ENCODE measurements at places on chromosomes 11 and 22.

DNA sequence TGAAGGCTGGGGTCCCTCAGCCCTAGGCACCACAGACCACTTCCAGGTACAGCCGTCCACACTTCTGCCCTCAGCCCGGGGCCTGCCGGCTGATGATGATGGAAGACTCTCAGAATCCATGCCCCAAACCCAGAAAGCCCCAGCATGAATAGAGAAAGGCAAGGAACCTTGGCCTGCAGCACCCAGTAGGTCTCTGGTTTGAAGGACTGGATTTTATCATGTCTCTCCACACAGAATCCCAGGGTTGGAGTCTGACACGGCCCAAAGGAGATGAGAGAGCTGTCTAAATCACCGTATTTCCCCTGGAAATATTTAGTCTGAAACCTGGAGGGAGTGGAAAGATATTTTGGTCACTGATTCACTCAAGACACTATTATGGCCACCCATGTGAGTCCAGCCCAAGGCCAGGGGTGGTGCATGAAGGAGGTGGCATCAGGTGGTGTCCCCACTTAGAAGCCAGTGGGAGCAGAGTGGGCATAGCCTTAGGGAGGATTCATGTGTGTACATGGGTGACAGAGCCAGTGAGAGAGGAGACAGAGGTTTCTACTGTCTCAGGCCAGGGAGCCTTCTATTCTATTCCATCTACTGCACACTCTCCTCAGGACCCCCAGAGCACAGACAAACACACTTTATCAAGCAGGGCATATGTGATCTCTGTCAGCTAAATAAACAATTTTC, 14.0 kb downstream of the TOP3B start:
- no peak for DNase-seq

GRCh38 chr11:44600839-44601383, 35.4 kb downstream of the CD82 start:
- DNase-seq: no peak

DNA sequence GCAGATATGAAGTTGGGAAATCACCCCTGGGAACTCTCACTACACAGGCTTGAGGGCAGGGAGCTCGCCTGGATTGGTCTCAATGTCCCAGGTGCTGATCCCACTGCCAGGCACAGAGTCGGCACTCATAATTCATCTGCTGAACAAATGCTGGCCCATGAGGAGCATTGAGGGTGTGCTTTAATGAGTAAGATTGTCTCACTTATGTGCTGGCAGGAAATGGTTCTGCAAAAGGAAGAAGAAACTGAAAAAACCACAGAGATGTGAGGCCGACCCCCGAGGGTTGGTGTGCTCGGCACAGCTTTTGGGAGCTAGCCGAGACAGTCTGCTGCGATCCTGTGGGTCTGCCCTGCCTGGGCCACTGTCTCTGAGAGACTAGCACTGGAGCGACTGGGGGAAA, 9.4 kb downstream of the PLAAT2 start:
- DNase-seq: no peak

DNA sequence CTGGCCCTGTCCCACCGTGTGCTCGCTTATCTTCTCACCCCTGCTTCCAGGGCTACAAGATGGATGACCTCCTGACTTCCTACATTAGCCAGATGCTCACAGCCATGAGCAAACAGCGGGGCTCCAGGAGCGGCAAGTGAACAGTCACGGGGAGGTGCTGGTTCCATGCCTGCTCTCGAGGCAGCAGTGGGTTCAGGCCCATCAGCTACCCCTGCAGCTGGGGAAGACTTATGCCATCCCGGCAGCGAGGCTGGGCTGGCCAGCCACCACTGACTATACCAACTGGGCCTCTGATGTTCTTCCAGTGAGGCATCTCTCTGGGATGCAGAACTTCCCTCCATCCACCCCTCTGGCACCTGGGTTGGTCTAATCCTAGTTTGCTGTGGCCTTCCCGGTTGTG, 86.5 kb downstream of the MYO7A start:
- no peak for DNase-seq

- DNase-seq: no peak
These were observed 1116.6 kb downstream of the BRD1 start for GRCh38 chr22:48711031-48711431.

- DNase-seq: no peak
These were observed 64.3 kb upstream of the PPARA start for GRCh38 chr22:46085828-46086576.

DNA sequence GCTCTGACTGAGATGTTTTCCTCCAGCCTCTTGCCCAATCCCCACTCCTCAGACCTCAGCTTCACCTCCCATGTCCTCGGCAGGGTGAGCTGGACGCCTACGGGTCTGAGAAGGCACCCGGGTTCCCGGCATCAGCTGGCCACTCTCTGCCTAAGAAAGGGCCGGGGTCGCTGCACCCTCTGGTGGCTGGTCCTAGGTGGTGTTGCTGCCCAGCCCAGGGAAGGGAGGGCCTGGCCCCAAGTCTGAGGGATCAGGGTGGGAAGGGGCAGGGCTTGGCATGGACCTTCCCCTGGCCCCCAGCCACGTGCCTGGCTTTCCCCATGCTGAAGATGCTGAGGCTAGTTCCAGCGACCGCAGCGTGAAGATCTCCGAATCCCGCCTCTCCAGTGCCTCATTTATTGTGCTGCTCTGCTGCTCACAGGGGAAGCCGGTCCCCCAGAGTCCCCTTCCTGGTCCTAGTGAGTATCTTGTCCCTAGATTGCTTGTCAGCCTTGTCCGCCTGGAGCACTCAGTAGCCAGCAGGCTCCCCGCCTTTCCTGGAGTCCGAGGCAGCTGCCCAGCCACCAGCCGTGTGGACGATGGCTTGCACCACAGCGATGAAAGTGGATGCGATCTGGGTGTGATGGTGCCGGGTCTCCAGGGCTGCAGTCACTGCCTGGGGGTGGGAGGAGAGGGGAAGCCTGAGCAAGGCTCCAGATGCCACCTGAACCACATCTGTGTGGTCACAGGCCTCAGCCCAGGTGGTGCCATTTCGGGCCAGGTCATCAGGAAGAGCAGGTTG, 2.9 kb upstream of the GGT5 start:
- DNase-seq: peak; percentile 81

- no peak for DNase-seq
These were observed 107.1 kb downstream of the GAB2 start for GRCh38 chr11:78310500-78310909.

- DNase-seq: no peak
These were observed 44.7 kb downstream of the AP2A2 start for GRCh38 chr11:970319-970871.

DNA sequence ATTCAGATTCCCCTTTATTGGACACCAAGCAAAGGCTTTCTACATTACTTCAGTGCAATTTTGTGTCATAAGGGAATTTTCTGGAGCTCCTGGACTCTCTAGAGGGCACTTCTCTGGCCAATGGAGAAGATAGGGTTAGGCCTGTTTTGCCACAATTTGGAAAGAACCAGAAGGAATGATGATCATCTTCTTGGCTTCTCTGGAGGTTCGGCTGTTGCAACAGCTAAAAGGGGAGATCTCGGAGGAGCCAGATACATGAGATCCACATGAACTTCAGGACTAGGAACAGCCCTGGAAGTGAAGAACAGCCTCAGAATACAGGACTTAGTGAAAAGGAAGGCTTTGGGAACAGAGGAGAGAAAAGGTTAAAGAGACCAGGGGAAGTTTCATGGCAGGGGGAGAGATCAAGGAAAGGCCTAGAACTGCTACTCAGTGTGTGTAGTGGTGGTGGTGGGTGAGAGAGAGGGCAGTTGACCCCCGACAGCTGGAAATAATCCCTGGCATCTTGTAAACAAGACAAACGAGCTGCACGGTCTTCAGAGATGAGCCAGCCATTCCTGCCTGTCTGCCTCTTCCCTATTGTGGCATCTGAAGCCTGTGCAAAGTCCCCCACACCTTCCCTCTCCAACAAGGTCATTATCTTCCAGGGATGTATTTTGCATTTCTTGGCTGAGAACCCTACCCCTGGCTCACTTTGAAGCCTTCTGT, 83.8 kb downstream of the CCDC81 start:
- DNase-seq: no peak

DNA sequence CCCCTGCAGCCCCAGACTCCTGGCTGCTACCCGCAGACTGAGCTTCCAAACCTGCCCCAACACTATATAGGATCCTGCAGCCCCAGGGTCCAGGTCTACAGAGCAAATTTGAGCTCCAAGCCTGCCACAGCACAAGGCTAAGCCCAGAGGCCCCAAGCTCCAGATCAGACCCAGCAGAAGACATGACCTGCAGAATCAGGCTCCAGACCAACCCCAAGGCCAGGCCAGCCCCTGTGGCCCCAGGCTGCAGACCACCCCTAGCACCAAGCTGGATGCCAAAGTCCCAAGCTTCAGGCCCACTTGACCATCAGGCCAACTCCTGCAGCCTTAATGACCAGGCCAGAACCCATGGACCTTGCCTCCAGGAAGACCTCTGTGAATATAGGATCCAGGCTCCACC, 145.3 kb downstream of the DLG2 start:
- DNase-seq: no peak

GRCh38 chr11:111148121-111148520, 97.4 kb upstream of the POU2AF2 start:
- DNase-seq: no peak

DNA sequence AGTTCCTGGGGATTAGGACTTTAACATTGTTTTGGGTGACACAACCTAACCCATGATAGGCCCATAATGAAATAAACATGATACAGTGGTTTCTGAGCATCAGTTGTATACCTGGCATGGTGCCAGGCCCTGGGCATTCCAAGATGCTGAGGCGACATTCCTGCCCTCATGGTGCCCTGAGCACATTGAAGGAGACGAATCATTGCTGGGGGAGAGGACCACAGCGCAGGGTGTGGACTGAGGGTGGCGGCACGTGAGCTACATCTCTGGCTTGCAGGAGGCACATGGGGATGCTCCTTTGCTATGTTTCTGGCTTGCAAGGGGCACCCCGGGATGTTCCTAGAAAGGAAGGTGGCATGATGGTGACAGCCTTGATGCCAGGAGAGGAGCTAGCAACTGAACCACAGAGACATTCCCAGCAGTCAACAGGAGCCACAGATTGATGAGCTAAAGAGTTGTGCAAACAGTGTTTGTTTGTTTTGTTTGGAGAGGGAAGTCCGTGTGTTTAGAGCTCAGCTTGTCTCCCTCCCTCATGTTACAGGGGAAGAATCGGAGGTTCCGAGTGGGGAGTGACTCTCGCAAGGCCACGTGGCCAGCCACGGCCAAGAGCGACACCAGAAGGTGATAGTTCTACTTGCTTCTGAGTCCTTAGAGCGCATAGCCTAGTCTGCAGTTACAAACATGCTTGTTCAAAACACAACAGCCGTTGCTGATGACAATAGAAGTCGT, 106.4 kb downstream of the MIAT start:
- DNase-seq: peak; percentile 5

- no peak for DNase-seq
These were observed 387.9 kb downstream of the BUD13 start for GRCh38 chr11:116384876-116385275.

GRCh38 chr11:44207292-44207691, 102.6 kb downstream of the ALX4 start:
- no peak for DNase-seq

- no peak for DNase-seq
These were observed at the start of gene CCDC81 for GRCh38 chr11:86374586-86374985. CCDC81 (plus strand) TSS chr11:86374887; CDS start chr11:86375164, 277 bp downstream.

DNA sequence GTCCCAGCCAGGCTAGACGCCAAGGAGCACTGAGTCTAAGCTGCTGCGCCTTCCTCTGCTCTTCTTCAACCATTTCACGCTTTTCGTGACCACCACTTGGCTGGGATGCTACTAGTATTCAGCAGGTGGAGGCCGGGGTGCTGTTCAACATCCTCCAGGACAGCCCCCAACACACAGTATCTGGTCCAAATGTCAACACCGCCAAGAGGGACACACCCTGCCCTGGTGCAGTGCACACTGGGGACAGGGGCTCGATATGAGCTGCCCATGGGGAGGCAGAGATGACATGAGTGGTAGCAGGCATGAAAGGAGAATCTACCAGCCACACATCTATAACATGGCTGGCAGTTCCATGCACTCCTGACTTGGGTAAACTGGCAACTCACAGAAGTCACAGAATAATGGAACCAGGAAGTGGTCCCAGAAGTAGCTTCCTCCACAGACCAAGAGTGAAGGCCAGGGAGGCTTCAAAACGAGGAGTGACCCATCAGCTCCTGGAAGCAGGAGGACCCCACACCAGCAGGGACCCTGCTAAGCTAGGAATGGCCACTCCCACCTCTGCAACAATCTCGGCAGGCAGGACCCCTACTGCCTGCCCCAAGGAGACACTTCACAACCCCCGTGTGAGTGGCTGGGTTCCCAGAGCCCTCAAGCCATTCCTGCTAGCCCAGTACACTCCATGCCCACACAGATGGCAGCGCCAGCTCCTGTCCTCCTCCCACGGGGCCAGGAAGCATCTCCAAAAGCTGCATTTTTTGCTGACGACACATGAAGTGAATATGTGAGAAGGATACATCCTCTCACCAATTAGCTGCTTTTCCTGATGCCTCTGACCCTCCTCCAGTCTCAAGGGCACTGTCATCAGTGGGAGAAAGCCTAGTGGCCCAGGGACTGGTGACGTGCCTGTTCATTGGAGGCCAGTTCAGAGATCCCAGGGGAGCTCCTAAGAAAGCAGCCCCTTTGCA, 78.8 kb downstream of the DGCR2 start:
- no peak for DNase-seq

DNA sequence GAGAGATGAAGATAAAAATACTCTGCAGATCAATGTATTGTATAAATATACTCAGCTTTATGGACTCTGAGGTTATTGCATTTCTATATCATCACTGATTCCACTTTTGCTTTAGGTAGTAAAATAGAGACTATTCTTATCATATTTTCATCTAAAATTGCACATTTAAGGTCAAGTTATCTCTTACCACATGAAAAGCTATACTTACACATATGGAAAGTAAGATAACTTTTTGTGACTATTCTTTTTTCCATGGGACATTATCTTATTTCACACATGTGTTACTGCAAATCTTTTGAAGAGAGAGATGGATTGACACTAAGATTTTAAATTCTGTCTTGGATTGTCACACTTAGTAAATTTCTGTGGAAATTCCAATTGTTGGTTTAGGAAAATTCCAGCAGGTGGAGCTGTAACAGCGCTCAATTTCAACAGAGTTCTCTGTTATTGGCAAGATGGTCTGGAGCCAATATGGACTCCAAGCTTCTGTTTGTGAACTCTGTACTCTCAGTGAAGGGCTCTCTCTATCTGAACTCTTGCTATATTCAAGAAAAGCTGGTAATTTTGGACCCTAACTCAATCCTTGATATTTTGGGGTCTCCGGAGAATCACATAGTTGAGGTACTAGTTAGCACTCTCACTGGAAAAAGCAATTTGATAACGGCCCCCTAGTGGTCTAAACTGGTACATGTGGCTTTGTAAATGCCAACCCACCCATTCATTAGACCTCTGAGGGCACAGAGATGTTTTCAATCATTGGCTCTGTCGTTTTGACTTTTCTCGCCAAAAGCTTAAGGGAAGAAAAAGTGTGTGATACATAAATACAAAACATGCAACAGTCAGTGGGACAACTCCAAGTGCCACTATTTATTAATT, 429.7 kb downstream of the ETS1 start:
- peak; percentile 53 for DNase-seq
